ENCODE measurements at places on chromosomes 7 and 10.
A peak's percentile ranks its signal among the peaks of the same experiment; 100 is the strongest.

GRCh38 chr10:102919246-102919959 is 1.3 kb downstream of the CNNM2 start:
- peak; percentile 29 for DNase-seq

DNA sequence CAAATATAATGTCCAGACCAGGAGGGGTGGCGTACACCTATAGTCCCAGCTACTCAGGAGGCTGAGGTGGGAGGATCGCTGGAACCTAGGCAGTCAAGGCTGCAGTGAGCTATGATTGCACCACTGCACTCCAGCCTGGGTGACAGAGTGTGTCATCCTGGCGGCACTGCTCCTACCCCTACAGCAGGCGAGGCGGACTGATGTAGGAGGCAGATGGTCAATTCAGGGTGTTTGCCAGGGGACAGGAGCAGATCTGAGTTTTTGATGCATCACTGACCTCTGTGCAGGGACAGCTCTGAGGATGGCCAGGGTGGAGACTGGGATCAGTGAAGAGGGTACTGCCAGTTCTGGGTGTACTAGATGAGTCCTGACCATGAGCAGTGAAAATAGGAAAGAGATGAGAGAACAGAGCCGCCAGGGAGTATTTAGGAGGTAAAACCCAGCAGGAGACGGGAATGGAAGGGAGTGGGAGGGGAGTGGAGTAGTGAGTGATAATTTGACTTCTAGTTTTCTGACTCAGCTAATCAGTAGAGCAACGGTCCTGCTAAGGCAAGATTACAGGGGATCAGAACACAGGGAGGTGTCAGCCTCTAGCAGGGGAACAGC is 75.3 kb downstream of the HIP1 start:
- no peak for DNase-seq

DNA sequence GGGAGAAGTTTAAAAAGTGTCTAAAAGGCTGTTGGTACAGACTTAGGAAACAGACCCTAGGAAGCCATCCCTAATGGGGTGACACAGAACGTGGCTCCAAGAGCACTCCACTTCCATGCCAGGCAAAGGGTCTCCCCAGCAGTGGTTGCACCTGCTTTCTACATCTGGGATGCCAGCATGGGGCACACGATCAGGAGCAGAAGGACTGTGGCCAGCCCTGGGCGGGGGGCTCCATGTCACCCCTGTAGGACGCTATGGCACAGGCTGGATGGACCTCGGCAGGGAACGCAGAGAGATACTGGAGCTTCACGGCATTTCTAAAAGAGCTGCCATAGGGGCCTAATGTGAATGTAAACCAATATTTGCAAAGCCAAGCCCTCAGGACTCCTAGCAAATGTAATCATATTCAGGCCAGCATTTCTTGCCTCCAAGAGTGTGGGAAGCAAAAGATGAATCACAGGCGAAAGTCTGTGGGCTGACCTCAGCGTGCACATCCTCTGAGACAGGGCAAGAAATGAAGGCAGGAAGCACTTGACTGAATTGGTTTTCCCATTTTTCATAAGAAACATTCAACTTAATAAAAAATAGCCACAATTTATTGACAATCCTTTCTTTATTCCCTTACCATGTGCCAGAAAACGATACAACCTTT is 93.9 kb downstream of the ATXN7L1 start:
- DNase-seq: no peak

GRCh38 chr7:94028768-94029167 is 24.6 kb upstream of the BET1 start:
- no peak for DNase-seq

DNA sequence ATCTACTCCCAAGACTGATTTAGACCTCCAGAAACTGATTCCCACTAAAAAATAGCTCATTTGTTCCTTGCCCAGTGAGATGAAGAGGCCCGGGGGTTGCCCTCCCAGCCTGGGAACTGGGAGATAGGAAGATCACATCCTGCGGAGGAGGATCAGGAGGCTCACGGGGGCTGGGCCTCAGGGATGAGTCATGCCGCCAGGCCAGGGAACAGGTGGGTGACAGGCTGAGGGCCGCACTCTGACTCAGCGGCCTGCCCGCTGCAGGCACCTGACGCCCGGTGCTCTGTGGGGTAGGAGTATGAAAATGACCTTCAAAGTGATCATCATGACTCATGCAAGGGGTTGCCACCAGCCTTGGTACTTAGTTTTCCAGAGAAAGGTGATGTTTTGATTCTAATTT is 104.5 kb upstream of the ZPBP start:
- DNase-seq: no peak

DNA sequence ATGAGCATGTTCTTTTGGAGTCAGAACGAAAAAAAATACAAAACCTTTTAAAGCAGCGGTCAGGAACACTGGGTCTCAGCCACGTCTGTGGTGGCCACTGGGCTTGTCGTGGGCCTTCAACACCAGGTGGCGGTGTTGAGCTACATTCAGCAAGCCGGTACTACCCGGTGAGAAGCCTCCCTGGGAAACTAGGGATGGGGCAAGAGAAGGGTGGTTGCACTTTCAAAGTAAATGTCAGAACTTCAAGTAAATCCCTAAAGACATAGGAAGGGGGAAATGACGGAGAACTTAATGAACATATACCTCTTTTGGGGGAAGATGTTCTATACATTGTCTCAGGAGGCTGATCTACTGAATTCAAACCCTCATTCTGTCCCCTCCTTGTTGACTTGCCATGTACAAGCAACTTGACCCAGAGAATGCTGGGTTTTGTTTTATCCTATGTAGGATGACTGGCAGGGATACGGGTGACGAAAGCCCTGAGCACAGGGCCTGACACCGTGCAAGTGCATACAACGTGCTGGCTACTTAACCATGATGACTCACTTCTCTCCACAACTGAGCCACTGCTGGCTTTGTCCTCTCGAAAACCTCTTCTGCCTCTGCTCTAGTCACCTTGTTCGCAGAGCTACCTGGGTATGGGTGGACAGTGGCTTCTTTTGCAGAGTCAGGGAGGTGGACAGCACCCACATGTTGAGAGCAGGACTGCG is 49.0 kb upstream of the BAMBI start:
- peak; percentile 71 for DNase-seq

GRCh38 chr7:435630-436366 is 83.8 kb downstream of the PDGFA start:
- DNase-seq: no peak

DNA sequence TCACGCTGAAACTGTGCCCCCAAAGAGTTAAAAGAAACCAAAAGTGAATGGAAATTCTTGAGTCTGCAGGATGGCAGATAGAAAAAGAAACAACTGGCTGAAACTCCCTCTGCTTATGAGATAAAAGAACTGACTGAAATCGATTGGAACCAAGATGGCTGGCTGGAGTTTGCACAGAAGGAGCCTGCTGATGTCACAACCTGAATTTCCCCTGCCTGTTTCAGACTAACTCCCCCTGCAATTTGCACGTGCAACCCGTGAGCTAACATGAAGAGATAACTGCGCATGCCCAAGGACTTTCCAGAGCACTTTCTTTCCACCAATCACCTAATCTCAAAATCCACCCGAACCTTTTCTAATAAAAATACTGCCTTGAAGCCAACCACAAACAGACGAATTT is 435.5 kb downstream of the CALN1 start:
- no peak for DNase-seq

GRCh38 chr10:28137907-28138880 is 139.3 kb upstream of the ODAD2 start:
- DNase-seq: no peak

- no peak for DNase-seq
Observed at GRCh38 chr10:26243351-26243720, 26.8 kb downstream of the GAD2 start.

- DNase-seq: no peak
Observed at GRCh38 chr7:158772916-158773315, 56.4 kb downstream of the ESYT2 start.

DNA sequence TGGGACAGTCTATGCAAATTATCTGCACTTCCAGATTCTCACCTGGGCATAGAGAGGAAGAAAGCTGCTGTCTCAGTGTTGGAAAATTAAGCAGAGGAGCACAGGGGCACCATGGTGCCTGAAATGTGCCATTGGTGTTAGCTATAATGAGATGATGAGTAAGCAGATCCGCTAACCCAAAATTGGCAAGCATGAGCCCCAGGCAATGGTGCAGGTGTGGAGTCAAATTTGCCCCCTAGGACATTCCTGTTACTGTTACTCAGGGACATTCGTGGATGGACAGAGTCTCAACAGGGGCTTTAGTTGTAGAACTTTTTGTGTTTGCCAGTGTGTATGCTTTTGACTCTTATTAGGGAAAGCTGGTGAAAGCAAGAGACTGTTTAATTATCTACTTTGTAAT is 385.2 kb upstream of the KLF6 start:
- DNase-seq: no peak

DNA sequence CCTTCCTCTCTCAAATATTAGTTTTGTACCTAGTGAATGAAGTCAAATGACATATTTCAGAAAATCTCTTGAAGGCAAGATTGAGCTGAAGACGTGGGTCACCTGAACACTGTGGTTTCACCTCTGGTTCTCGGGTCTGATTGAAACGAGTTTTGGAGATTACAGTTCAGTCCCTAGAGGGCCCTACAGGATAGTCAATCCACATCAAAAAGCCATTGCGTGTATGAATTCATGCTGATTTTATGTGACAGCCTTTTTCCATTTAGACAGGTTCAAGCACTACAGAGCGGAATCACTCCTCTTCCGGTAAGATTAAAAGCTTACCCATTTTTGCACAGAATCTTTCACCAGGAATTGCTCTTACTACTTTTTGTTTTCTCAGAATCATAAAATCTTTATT is 62.2 kb downstream of the VIM start:
- peak; percentile 70 for DNase-seq

GRCh38 chr7:25860275-25861163 is 291.5 kb upstream of the NFE2L3 start:
- peak; percentile 84 for DNase-seq

- peak; percentile 37 for DNase-seq
Observed at GRCh38 chr7:49791088-49791741, 17.8 kb downstream of the VWC2 start.

DNA sequence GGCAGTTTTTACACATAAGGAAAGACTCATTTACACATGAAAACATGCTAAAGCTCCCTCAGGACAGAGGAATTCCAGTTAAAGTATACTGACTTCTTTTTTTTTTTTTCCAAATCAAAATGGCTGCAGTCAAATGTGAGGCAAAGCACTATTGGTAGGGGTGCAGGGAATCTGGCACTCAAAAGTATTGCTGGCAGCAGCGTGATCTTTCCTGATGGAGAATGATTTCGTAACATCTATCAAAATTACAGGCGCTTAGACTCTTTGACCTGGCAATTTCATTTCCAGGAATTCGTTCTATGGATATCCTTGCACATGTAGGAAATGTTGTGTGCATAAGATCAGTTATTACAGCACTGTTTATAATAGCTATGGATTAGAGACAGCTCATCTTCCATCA is 65.7 kb downstream of the VSTM4 start:
- no peak for DNase-seq

- no peak for DNase-seq
Observed at GRCh38 chr10:97991871-97992270, 38.5 kb downstream of the CRTAC1 start.

DNA sequence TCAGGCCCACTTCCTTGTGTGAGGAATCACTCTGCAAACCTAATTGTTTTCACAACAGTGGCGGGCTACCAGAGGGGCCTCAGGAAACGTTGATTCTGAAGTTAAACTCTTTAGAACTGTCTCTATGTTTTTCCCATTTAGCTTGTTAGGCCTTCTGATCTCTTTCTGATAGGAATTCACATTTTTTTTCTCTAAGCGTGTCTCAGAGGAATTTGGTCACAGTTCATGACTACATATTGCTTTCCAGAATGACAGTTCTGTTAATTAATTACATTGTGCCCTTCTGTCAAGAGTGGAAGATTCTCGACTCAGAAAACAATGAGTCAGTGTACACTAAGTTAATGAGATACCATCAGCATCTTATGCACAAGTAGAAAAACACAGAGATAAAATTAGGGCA is 469.2 kb upstream of the C7orf33 start:
- DNase-seq: no peak

- no peak for DNase-seq
Observed at GRCh38 chr7:148261996-148262688, 328.4 kb upstream of the C7orf33 start.

DNA sequence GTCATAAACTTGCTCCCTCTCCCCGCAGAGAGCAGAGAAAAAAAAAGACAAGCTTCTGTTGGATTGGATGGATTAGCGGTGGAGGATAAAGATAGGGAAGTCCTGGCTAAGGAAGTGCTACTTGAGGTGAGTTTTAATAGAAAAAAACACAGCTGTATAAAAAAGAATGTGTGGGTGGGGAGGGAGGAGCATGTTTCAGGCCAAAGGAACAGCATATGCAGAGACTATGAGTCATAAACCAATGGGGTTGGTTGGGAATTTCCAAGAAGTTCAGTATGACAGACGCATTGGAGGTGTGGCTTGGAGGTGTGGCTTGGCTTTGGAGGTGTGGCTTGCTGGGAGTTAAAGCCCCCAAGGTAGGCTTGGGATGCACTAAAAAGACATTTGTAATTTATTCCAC is 103.0 kb upstream of the LSM8 start:
- no peak for DNase-seq

GRCh38 chr7:7521259-7521658 is 14.4 kb downstream of the COL28A1 start:
- DNase-seq: no peak

- no peak for DNase-seq
Observed at GRCh38 chr10:113259576-113260226, 293.2 kb upstream of the HABP2 start.

- no peak for DNase-seq
Observed at GRCh38 chr10:60894786-60895185, 49.2 kb downstream of the RHOBTB1 start.

DNA sequence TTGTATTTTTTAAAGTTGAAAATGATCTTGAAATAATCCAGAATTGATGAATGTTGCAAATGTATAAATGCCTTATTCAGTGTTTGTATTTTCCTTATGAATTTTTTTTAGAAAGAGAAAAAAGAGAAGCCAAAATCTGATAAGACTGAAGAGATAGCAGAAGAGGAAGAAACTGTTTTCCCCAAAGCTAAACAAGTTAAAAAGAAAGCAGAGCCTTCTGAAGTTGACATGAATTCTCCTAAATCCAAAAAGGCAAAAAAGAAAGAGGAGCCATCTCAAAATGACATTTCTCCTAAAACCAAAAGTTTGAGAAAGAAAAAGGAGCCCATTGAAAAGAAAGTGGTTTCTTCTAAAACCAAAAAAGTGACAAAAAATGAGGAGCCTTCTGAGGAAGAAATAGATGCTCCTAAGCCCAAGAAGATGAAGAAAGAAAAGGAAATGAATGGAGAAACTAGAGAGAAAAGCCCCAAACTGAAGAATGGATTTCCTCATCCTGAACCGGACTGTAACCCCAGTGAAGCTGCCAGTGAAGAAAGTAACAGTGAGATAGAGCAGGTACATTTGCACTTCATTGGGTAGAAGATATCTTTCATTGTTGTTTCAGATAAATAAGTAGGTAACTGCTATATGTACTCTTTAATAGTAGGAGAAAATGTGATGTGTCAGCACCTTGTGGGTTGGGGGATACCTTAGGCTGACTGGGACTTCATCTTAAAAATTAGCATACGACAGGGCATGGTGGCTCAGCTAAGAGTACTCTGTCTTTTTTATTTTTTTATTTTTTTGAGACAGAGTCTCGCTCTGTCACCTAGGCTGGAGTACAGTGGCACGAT is 3.9 kb downstream of the DDX21 start:
- no peak for DNase-seq

- no peak for DNase-seq
Observed at GRCh38 chr10:107072028-107072427, 92.5 kb downstream of the SORCS1 start.

Measured in NCI-H526 (cell line).